ENCODE measurements at places on chromosomes 5 and 9. TPM values are rescaled to one million over a fixed set of nuclear protein-coding genes. Genes with fewer than 3 reads are reported as not detected.

CRHBP gene
- total RNA-seq: 0.92 TPM

AIF1L gene
- 22.9 TPM for total RNA-seq

SLC22A5 gene
- total RNA-seq: 26.6 TPM

ANKDD1B gene
- 0.25 TPM for total RNA-seq

NSG2 gene
- total RNA-seq: 0.27 TPM

LCN1 gene
- not detected for total RNA-seq

LOX gene
- 6.0 TPM for total RNA-seq

FOXD4L5 gene
- not detected for total RNA-seq

SV2C gene
- 0.05 TPM for total RNA-seq

GPX3 gene
- 537 TPM for total RNA-seq

LRRC26 gene
- total RNA-seq: not detected

PCDHB10 gene
- 0.64 TPM for total RNA-seq

PHF24 gene
- total RNA-seq: 0.10 TPM

NME5 gene
- total RNA-seq: 2.1 TPM

APBB3 gene
- 13.3 TPM for total RNA-seq

SPINK4 gene
- total RNA-seq: not detected

POC5 gene
- total RNA-seq: 2.1 TPM

PDCD1LG2 gene
- 2.3 TPM for total RNA-seq

GRIA1 gene
- total RNA-seq: 0.15 TPM

ABO gene
- total RNA-seq: 1.7 TPM

OTP gene
- not detected for total RNA-seq

GPSM1 gene
- total RNA-seq: 61.7 TPM

IL3 gene
- not detected for total RNA-seq

GRAMD2B gene
- 35.2 TPM for total RNA-seq

ELP1 gene
- total RNA-seq: 20.7 TPM

SLC6A3 gene
- not detected for total RNA-seq

DMRT3 gene
- total RNA-seq: not detected

SPAG8 gene
- total RNA-seq: 3.2 TPM

GRM6 gene
- total RNA-seq: not detected

ALDH1A1 gene
- 23.3 TPM for total RNA-seq

SLCO4C1 gene
- 0.17 TPM for total RNA-seq

ZFP37 gene
- 0.82 TPM for total RNA-seq

PCDHB12 gene
- total RNA-seq: 1.3 TPM

NUTM2F gene
- total RNA-seq: not detected

IL17B gene
- not detected for total RNA-seq

PCDHGA5 gene
- 5.3 TPM for total RNA-seq

PTGS1 gene
- total RNA-seq: 3.4 TPM

CTSL gene
- 135 TPM for total RNA-seq

FYB1 gene
- total RNA-seq: 5.8 TPM

C9 gene
- not detected for total RNA-seq

WDR5 gene
- 19.6 TPM for total RNA-seq

CDC25C gene
- not detected for total RNA-seq

CCL28 gene
- 0.55 TPM for total RNA-seq

ADAMTSL1 gene
- total RNA-seq: 0.97 TPM

FOXD4L4 gene
- total RNA-seq: not detected

PCSK1 gene
- 0.17 TPM for total RNA-seq

PRR16 gene
- 12.9 TPM for total RNA-seq

PCDHGA4 gene
- 8.4 TPM for total RNA-seq

CEL gene
- total RNA-seq: 7.2 TPM

SPINK5 gene
- 0.22 TPM for total RNA-seq

Data from left ventricle myocardium superior (tissue), 1 donor.